ENCODE measurements at places on chromosomes 16 and 17. TPM values are rescaled to one million over a fixed set of nuclear protein-coding genes. Genes with fewer than 3 reads are reported as not detected.

Gene GNGT2
- 0.97 TPM for total RNA-seq

Gene PRAC1
- not detected for total RNA-seq

Gene CD68
- total RNA-seq = 38.1 TPM

Gene TSNAXIP1
- total RNA-seq = 0.83 TPM

Gene GINS2
- not detected for total RNA-seq

Gene PLA2G10
- total RNA-seq = not detected

Gene ZACN
- not detected for total RNA-seq

Gene CRAMP1
- 11.2 TPM for total RNA-seq

Gene C1QL1
- total RNA-seq = 10.1 TPM

Gene KRT10
- total RNA-seq = 9.9 TPM

Gene SAMD14
- total RNA-seq = 0.98 TPM

Gene HP
- 1.3 TPM for total RNA-seq

Gene IGSF6
- 1.7 TPM for total RNA-seq

Gene EFCAB5
- not detected for total RNA-seq

Gene CCL17
- total RNA-seq = not detected

Gene KIF2B
- total RNA-seq = not detected

Gene TBC1D3K
- total RNA-seq = not detected

Gene FN3K
- total RNA-seq = 8.7 TPM

Gene NTN3
- total RNA-seq = 0.19 TPM

Gene WWP2
- total RNA-seq = 21.9 TPM

Gene DNAI2
- total RNA-seq = not detected

Gene SOX8
- 4.2 TPM for total RNA-seq

Gene LRRC37A
- 0.83 TPM for total RNA-seq

Gene ARL5C
- total RNA-seq = not detected

Gene HOXB1
- not detected for total RNA-seq

Gene KRTAP9-8
- not detected for total RNA-seq
